ENCODE measurements at places on chromosomes 3 and 15.

DNA sequence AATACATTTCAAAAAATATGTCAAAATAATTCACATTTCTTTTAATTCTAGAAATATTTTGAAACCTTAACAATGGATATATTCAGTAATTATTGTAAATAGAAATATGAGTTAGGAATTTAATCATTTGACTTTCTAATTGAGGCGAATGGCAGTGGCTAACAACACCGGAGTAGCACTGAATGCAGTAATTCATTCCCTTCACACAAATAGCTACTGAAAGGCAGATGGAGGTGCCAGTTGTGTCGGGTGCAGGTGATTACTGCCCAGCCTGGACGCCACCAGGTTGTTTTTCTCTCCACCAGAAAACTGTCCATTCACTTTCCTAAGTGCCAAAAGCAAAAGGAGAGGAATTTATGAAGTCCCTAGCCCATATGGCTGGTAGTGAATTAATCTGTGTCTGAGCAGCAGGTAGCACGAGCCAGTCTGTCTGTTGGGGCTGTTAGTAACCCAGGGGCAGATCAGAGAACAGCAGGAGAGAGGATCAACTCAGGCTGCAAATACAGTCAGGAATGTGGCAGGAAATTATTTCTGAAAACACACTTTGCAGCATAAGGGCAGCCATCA lies 79.3 kb upstream of the GMNC start:
- DNase-seq, result no peak

DNA sequence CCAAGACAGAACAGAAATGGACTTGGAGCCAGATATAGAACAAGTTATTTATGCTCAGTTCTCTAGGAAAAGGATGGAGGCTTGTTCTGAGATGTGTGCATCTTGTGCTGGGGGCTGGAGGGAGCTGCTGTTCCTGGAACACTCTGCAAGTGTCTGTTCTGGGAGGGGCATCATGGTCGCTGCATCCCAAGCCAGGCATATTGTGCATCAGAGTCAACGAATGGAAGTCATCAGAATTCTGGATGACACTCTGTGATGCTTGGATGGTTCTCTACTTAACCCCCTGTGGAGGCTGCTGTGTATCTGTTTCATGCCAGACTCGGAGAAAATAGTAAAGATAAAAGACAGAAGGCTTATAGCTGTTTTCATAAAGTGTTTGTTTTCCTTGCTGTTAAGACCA lies 34.7 kb downstream of the RPL22L1 start:
- DNase-seq, result no peak

- no peak for DNase-seq
Measured at GRCh38 chr15:83292317-83292716, 7.9 kb upstream of the BNC1 start.

DNA sequence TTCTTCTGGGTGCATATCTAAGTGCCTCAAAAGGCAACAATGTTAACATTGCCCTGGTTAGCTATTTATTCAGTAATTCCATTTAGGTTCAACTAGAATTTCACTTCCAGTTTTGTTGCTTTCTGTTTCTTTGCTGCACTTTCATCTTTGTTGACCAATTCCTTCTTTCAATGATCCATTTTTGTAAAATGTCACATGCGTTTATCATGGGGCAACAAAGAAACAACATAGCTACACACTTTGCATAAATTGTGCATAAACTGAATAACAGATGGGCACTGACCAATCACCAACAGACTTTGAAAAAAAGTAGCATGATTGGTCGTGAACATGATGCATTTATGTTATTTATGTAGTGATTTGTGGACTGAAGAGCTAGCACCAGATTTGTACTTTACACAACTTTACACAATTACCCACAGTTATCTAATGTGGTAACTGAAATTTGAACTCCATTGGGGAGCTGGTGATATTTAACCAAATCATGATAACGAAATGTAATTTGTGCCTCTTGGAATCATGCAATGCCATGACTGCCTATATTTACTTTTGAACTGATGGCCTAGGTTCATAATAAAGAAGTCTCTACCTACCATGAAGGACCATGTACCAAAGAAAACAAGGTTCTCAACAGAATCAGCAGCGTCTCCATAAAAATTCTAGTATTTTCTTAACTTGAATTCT lies 7.1 kb upstream of the CPOX start:
- no peak for DNase-seq

DNA sequence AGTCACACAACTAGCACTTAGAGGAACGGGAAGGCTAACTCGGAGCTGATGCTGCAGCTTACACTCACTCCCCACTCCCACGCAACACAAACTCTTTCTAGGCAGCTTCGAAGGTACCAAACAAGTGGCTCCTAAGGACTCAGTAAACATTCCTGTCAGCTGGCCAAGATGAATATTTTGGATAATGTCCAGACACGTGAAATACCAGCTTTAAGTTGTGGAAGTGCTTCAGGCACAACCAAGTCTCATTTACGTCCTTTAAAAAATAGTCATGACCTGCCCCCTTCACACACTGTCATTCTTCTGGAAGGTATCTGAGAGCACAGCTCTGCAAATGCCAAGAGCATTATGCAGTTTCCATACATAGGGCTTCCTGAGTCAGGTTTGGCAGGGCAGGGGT lies 1005.9 kb upstream of the CFAP20DC start:
- no peak for DNase-seq

DNA sequence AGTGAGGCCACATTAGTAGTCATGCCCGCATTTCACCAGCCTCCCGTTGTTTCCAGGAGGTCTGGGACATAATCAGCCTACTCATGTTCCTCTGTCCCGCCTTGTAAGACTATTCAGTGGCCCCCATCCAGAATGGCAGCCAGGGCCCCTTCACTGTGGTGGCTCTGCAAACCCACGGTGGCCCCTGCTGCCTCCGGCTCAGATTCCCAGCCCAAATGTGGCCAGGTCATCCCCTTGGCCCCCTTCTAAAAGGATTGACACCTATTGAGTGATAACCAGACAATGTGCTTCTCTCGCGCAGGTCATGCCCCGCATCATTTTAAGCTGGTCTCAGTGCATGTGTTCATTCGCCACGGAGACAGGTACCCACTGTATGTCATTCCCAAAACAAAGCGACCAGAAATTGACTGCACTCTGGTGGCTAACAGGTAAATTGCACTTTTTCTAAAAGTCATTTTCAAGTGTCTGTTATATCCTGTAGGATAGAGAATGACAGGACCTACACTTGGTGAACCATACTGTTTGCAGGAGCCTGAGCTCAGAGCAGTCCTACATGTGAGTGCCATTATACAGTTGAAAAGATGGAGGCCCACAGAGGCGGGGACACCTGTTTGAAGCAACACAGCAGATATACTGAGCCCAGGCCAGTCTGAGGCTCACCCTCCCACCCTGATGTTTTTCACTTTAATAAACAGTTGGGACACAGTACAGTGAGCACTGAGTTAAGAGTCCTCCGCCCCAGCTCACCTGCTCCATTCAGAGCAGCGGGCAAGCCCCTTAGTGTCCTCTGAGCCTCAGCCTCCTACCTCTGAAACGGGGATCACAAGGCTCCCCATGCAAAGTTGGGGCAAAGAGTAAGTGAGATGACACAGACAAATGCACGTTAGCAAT lies 47.7 kb downstream of the PXYLP1 start:
- DNase-seq, result no peak

DNA sequence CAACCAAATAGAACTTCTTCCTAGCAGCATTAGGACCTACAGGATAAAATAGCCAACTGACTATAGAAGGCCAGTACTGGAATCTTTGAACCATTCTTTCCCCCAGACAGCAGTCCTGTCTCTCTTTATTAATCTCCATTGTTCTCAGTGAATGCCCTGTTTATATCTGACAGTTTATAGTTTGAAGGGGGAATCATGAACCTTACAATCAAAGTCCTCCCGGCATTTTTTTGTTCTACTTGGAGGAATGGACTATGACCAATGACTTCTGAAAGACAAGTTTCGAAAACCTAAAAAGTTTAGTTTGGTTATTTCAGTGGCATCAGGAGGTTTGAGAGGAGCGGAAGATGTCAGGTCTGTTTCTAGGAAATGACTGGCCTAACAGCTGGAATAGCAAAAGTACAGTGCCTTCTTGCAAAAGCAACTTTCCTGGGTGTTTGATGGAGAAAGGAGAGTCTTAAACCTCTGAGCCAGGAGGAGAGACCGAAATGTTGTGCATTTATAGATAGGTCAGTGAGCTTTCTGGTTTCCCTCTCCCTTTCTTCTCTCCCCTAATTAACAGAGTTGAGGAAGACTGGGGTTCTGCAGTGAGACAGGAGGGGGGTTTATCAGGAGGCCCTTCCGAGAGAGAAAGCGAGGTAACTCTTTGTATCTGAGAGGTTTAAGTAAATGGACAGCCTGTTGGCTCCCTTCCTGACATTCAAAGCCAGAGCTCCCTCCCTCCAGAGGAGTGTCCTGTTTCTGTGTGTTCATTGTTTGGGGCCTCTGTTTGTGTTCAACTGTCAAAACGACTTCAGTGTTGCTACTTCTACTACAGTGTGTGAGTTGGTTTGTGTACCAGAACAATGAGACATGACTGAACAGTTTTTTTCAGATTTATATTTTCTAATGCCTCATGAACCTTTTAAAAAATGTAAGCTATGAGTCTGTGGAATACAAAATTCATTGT lies 383.0 kb upstream of the RARB start:
- DNase-seq, result no peak

DNA sequence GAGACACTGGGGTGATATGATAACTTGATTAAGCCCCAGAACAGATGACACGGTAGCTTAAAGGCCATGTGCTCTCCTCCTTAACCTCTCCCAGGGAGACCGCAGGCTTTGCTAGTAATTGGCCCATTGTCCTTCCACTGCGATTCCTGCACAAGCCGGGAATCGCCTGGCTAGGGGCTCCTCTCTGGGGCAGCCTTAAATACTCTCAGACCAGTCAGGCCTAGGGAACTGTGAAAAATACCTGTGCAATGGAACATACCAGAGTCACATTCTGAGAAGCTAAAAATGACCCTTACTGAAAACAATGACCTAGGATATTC lies 56.3 kb downstream of the CPN2 start:
- DNase-seq, result no peak

DNA sequence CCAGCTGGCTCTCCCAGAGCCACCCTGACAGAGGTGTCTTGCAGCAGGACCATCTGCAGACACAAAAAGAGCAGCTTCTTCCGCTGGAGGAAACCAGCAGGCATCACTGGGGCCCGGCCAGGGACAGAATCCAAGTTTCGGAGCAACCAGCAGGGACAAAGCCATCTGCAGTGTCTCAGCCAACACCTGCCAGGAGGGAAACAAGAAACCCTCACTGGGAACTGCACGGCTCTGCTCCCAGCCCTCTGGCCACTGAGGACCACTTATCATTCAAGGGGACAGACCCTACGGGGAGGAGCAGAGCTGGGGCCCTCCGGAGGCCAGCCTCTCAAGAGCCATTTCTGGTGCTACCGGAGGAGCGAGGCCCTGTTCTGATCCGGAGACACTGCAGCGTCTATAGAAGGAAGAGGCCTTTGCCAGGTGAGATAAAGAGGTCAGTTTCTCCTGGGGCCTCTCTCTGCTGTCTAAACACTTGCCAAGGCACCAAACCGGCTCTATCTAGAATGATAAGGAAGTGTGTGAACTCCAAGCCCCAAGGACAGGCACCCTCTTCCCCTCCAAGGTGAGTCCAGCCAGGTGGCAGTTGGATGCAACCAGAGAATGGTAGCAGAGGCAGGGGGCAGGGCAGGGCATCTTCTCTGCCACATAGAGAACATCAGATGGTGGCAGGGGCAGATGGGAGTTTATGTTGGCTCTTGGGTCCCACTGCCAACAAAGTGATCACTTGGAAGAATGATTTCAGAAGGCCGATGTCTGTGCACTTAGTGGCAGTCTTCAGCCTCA lies 89.0 kb downstream of the CHSY1 start:
- no peak for DNase-seq

- no peak for DNase-seq
Measured at GRCh38 chr15:52710708-52711389, 31.7 kb upstream of the ATOSA start.

GRCh38 chr3:55484191-55484689 lies 2.9 kb downstream of the WNT5A start:
- DNase-seq, result no peak

DNA sequence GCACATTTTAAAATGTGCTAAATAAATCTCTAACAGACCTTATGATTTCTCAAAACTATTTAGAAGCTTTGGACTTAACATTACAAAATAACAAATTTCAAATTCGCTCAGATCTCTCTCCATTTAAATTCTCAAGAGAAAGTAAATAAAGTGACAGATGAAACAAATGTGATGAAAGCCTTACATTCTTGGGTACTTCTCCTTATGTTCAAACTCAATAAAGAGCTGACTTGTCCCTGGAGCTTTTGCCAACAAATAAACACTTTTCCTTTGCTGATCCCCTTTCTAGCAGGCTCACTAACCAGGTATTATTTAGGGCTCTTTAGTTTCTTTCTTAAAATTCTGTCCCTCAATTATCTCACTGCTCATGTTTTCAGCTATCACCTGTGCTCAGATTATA lies 259.1 kb upstream of the ARPP21 start:
- no peak for DNase-seq

DNA sequence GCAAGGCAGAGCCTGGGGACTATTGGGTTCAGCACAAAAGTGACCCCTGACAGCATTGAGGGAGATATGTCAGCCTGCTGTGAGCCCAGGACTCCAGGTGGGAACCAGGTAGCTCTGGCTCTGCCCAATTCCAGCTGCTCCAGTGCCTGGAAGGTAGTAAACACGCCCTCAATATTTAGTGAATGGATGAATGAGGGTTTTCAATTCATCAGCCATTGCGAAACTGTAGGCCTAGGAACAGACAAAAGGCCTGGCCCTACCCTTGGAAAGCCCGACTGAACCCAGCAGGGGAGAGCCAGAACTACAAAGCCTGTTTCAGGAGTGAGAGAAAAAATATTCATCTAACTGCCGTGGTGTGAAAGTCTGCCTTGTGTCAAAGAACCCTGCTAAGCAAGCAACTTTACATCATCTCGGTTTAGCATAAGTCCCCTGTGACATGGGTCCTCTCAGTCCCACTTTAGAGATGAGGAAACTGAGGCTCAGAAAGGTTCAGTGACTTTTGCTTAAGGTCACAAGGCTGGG lies 8.1 kb upstream of the CSK start:
- DNase-seq, result no peak

- DNase-seq, result no peak
Measured at GRCh38 chr3:4508048-4508981, 15.2 kb downstream of the ITPR1 start.

DNA sequence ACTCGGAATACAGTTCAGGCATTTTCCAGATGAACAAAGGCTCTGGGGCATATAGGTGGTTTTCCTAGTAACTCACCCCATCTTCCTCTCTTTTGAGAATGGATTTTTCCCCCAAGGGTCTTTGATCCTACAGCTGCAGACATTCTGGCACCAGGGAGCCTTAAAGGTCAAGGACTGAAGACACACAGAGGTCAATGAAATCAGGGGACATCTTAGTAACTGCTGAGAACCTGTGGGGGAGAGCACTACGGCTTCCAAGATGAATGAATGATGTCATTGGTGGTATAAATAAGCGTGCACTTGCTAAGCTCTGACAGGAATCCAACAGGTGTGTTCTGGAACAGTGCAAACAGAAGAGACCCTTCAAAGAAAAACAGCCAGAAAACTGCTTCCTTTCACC lies 36.3 kb downstream of the TMEM212 start:
- no peak for DNase-seq

GRCh38 chr3:106282943-106283342 lies 414.1 kb upstream of the CBLB start:
- DNase-seq, result no peak

GRCh38 chr15:31660816-31661215 lies 334.2 kb downstream of the KLF13 start:
- no peak for DNase-seq

Measured in stimulated activated CD4-positive, alpha-beta T cell treated with anti-CD3 and anti-CD28 coated beads, Interleukin-2, amount 100 ng/mL, for 48 hours (primary cell).